ENCODE measurements at places on chromosomes 12 and 14. TPM values are rescaled to one million over a fixed set of nuclear protein-coding genes. Genes with fewer than 3 reads are reported as not detected.

- no peak for DNase-seq
- no peaks in the 10 kb centered on the region for H3K36me3 ChIP-seq
- no peak overlapping the region for H3K4me3 ChIP-seq
- no peak overlapping the region for H3K27ac ChIP-seq
- H3K27me3 ChIP-seq, result no peaks in the 10 kb centered on the region
Observed at GRCh38 chr12:10457760-10458159, 4.6 kb upstream of the KLRC1 start.

GRCh38 chr14:67501670-67502069 lies 13.1 kb upstream of the TMEM229B start:
- no peaks in the 10 kb centered on the region for H3K27me3 ChIP-seq
- H3K27ac ChIP-seq, result no peak overlapping the region
- no peak for DNase-seq
- H3K4me1 ChIP-seq, result no peaks in the 10 kb centered on the region
- no peak overlapping the region for H3K4me3 ChIP-seq
- H3K36me3 ChIP-seq, result no peaks in the 10 kb centered on the region

- H3K27me3 ChIP-seq, result no peaks in the 10 kb centered on the region
- no peaks in the 10 kb centered on the region for H3K36me3 ChIP-seq
Observed at GRCh38 chr14:67502867-67503266, 14.3 kb upstream of the TMEM229B start.

- H3K27ac ChIP-seq, result no peak overlapping the region
- H3K27me3 ChIP-seq, result no peaks in the 10 kb centered on the region
- no peaks in the 10 kb centered on the region for H3K4me1 ChIP-seq
- no peak overlapping the region for H3K4me3 ChIP-seq
- DNase-seq, result no peak
Observed at GRCh38 chr12:28122756-28123155, 67.5 kb upstream of the CCDC91 start.

DNA sequence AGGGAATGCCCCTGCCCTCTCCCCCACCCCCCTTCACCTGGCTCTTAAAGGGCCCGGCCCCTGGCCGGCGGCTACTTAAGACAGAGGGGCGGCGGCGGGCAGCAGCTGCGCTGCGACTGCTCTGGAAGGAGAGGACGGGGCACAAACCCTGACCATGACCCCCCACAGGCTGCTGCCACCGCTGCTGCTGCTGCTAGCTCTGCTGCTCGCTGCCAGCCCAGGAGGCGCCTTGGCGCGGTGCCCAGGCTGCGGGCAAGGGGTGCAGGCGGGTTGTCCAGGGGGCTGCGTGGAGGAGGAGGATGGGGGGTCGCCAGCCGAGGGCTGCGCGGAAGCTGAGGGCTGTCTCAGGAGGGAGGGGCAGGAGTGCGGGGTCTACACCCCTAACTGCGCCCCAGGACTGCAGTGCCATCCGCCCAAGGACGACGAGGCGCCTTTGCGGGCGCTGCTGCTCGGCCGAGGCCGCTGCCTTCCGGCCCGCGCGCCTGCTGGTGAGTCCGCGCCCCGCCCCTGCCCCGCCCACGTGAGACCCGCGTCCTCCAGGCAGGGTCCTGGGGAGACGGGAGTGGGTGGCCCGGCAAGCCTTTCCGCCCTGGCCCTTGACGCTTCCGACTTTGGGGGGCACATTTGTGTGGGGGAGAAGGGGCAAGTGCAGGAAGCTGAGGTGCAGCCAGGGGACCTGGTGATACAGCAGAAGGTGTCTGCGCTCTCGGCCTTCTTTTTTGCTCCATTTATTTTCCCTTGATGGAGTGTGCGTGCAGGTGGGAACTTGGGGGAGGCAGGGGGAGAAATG lies at the start of gene IGFBP6:
Gene IGFBP6 (plus strand): TSS at position 104 of the 790 bp plus-strand sequence. CDS start 51 bp downstream, at position 155.
- H3K36me3 ChIP-seq, result no peaks in the 10 kb centered on the region
- peak within 1 kb of the TSS; percentile 51 for H3K4me3 ChIP-seq
- H3K27ac ChIP-seq, result peak within 1 kb of the TSS; percentile 29

- no peak for DNase-seq
- H3K27me3 ChIP-seq, result no peaks in the 10 kb centered on the region
- H3K36me3 ChIP-seq, result peaks cover 35% of the 10 kb centered on the region
Observed at GRCh38 chr12:124013073-124013472, 40.1 kb downstream of the ZNF664 start.

DNA sequence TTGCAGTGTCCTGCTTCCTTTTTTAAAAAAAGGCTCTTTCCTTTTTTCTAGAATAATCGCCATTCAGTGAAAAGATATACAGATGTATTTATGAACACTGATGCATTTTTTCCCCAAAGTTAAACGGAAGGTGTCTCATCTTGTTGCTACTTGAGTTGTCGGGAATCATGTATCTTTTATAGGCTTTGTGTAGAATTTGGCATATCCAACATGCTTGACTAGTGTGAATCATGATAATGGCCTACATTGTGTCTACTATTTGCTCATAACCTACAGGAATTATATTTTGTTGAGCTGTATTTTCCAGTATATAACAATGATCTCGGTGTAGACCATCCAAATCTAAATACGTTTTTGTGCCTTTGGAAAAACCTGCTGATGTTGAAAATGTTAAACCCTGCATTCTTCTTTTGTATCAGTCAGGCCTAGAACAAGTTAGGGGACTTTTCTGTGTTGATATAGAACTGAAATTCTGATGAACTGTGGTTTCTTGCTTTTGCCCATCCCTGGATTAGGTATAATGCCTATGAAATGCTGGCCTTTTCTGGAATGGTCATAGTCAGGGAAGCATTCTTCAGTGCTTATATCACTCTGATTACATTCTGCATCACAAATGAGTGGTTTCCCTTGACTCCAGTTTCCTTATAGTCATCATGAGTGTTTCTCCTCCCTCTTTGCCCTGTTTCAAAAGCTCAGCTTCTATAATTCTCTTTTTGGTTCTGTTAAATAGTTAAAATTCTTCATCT lies 10.8 kb downstream of the BMAL2 start:
- no peak overlapping the region for H3K27ac ChIP-seq
- no peaks in the 10 kb centered on the region for H3K4me1 ChIP-seq
- no peak for DNase-seq
- H3K36me3 ChIP-seq, result no peaks in the 10 kb centered on the region

DNA sequence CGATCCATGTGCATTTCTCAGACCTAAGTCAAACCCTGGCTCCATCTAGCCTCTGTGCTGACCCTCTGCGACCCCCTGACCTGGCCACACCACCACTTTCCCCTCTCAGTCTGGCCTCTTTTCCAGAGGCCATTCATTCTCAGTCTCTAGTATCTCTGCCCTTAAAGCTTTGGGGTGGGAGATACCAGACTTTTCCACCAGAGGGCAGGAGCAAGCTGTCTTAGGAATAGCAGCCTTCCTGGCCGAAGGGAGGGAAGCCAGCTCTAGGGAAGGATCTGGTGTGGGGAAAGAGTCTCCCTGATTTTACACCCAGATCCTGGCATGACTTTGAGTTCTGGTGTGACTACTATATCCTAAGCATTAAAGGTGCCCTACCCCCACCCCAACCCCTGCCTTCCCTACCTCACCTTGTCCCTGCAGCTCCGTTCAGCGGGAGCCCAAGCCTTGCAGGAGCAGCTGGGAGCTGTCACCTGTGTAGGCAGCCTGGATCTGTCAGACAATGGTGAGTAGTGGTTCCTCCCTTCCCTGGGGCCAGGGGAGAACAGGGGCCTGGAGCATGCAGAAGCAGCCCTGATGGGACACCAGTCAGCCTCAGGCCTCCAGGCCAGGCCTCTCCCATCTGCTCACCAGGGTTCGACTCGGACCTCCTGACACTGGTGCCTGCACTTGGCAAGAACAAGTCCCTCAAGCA lies 6.6 kb downstream of the CARMIL3 start:
- no peak overlapping the region for H3K4me3 ChIP-seq
- no peak for DNase-seq
- no peaks in the 10 kb centered on the region for H3K36me3 ChIP-seq
- peaks cover 10% of the 10 kb centered on the region for H3K27me3 ChIP-seq

- no peak for DNase-seq
- H3K36me3 ChIP-seq, result peaks cover 13% of the 10 kb centered on the region
- H3K27ac ChIP-seq, result no peak overlapping the region
- H3K4me3 ChIP-seq, result no peak overlapping the region
- no peaks in the 10 kb centered on the region for H3K27me3 ChIP-seq
Observed at GRCh38 chr12:26648999-26649398, 184.0 kb downstream of the ITPR2 start.

DNA sequence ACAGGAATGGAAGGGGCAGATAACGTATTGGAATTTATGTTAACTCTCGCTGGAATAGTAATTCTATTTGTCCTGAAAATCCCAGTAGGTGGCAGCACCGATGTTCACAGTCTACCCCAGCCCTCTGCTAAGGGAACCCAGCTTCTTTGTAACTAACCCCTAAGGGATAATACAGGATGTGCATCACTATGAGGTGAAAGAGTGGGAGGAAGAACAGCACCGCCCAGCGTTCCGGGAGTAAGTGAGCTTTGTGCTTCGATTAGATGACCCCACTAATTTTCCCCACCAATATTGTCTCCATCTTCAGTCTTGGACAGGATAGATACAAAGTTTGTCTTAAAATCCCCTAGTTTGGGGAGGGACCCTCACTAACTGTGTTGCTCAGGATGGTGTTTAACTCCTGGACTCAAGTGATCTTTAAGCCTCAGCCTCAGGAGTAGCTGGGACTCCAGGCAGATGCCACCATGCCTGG lies 2.7 kb downstream of the SLC2A3 start:
- H3K27ac ChIP-seq, result peak overlapping the region; percentile 71
- peak; percentile 94 for DNase-seq
- peaks cover 55% of the 10 kb centered on the region for H3K36me3 ChIP-seq

- H3K27ac ChIP-seq, result no peak overlapping the region
- no peaks in the 10 kb centered on the region for H3K4me1 ChIP-seq
- H3K27me3 ChIP-seq, result no peaks in the 10 kb centered on the region
- H3K36me3 ChIP-seq, result no peaks in the 10 kb centered on the region
- no peak for DNase-seq
- no peak overlapping the region for H3K4me3 ChIP-seq
Observed at GRCh38 chr12:90058704-90059103, 350.1 kb upstream of the ATP2B1 start.

- no peak overlapping the region for H3K4me3 ChIP-seq
- no peaks in the 10 kb centered on the region for H3K36me3 ChIP-seq
- H3K27ac ChIP-seq, result no peak overlapping the region
- no peaks in the 10 kb centered on the region for H3K4me1 ChIP-seq
- no peaks in the 10 kb centered on the region for H3K27me3 ChIP-seq
Observed at GRCh38 chr12:23618718-23619117, 330.8 kb downstream of the SOX5 start.

- no peaks in the 10 kb centered on the region for H3K36me3 ChIP-seq
- no peaks in the 10 kb centered on the region for H3K27me3 ChIP-seq
- no peaks in the 10 kb centered on the region for H3K4me1 ChIP-seq
- no peak for DNase-seq
- H3K27ac ChIP-seq, result no peak overlapping the region
Observed at GRCh38 chr12:11246489-11246888, 23.0 kb downstream of the PRB3 start.

DNA sequence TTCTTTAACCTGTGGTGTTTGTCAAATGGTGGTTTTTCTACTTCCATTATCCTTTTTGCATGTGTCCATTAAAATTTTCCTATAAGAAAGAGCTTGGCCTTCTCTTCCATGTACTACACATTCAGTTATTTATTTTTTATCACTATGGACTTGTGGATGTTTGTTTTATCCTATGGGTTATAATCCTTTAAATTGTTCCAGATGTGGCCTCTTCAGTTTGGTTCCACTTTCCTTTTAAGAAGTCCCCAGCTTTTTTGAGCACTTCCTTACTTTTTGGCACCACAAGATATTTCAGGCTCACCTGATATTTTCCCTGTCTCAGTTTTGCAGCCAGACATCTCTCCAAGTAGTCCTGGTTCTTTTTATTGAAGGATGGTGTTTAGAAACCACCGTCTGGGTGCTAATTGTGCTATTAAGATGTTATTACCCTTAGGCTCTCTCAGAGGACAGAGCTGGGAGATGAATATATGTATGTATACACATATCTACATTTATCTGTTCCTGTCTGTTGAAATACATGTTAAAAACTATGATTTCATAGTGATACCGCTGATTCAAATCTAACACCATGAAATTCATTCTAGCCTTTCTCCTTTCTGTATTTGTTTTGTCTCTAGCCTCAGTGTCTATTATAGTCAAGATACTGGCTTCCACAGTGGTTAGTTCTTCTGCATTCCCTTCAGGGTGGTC lies 408.5 kb upstream of the RGS6 start:
- no peaks in the 10 kb centered on the region for H3K36me3 ChIP-seq
- no peak overlapping the region for H3K27ac ChIP-seq
- no peaks in the 10 kb centered on the region for H3K27me3 ChIP-seq
- no peak for DNase-seq

DNA sequence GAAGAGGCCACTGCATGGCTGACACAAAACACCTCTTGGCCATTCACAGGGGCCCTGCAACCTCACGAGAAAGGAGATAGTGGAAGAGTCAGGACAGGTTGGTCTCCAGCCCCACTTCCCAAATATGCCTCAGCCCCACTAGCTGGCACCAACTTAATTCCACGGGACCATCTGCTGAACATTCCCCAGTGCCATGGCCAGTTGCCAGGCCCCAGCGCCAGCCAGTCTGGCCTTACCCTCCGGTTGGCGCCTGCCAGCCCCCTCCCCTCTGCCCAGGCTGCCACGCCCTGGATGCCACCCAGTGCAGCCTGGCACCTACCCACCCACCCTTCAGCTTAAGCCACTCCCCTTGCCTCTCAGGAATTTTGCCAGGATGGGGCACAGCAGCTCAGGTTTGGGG lies 21.2 kb upstream of the HSPB8 start:
- H3K27me3 ChIP-seq, result peaks cover 3% of the 10 kb centered on the region
- no peak overlapping the region for H3K4me3 ChIP-seq
- no peak for DNase-seq
- H3K36me3 ChIP-seq, result no peaks in the 10 kb centered on the region
- H3K4me1 ChIP-seq, result no peaks in the 10 kb centered on the region
- no peak overlapping the region for H3K27ac ChIP-seq

GRCh38 chr12:47408171-47408871 lies 297.5 kb downstream of the RPAP3 start:
- H3K27ac ChIP-seq, result no peak overlapping the region
- peaks cover 36% of the 10 kb centered on the region for H3K4me1 ChIP-seq
- H3K27me3 ChIP-seq, result no peaks in the 10 kb centered on the region
- no peak overlapping the region for H3K4me3 ChIP-seq
- no peak for DNase-seq
- no peaks in the 10 kb centered on the region for H3K36me3 ChIP-seq

Gene KERA
- total RNA-seq, result not detected

Gene USP5
- 33.4 TPM for total RNA-seq

Gene LRRIQ1
- not detected for total RNA-seq

Gene SDSL
- 0.50 TPM for total RNA-seq

Gene TXNDC16
- total RNA-seq, result 10.4 TPM

Gene FGD4
- total RNA-seq, result 0.34 TPM

Gene ANKRD33
- total RNA-seq, result not detected

Gene KRT73
- 67.2 TPM for total RNA-seq

Gene ALG10B
- total RNA-seq, result 6.6 TPM

Data from CD4-positive, alpha-beta T cell (primary cell).